Posterior cingulate gyrus (tissue), 11 donors: ENCODE measurements at places on chromosomes 5 and 9.

GRCh38 chr5:146042628-146043279 is 62.6 kb downstream of the PLAC8L1 start:
- no peak for DNase-seq

DNA sequence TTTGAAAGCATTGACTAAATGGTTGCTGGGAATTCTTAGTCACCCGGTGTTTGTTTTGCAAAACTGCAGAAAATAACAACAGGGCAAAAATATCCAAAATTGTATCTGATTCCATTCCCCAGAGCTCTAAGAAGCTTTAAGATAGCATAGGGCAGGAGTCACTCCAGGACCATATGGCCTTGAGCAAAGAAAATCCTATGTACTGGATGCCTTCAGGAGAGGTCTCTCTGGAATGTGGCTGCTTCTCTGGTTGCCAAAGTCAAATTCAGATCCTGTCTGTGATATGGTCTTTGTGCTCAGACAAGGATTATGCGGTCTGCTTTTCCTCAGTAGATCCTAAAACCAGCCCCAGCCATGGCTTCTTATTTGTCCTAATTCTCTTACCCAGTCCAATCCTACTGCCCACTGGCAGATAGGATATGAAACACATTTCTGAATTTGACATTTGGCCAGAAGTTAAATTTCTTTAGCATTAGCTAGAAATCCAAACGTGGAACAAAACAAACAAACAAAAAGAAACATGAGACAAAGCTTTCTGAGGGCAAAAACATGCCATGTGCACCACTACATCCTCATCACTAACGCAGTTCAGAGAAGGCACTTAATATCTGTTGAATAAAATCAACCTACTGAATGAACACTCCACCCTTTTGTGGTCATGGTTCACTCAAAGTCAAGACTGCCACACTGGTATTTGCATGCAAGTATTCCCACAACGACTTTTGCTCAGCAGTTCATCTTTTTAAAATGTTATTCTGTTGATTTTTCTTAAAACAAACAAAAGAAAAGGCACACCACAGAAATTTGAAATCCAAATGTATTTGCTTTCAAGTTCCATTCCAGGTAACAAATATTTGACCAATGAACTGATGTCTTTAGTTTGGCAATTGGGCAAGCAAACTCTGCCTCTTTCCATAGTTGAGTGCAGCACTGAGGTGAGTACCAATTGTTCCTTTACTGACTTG is 165.7 kb downstream of the TRPM6 start:
- DNase-seq, result no peak

- DNase-seq, result no peak
These were observed 82.0 kb downstream of the YIPF5 start for GRCh38 chr5:144088206-144089064.

GRCh38 chr9:110124439-110124838 is 83.5 kb downstream of the C9orf152 start:
- DNase-seq, result no peak

DNA sequence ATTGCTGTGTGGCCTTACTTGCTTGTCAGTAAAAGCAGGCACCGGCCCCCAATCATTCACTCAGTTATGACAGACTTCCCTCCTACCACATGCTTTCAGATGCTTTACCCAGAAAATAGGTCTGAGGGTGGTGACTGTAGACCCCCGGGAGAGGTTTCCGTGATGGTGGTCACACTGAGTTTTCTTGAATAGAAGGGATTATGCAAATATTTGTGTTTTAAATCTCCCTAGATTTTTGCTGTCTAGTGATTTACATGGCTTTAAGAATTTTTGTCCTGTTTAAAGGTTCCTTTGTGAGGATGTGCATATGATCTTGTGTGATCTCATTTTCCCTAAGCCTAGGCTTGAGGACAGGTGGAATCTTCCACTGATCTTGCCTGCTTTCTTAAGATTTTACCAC is 281.7 kb downstream of the FANCC start:
- DNase-seq, result no peak

DNA sequence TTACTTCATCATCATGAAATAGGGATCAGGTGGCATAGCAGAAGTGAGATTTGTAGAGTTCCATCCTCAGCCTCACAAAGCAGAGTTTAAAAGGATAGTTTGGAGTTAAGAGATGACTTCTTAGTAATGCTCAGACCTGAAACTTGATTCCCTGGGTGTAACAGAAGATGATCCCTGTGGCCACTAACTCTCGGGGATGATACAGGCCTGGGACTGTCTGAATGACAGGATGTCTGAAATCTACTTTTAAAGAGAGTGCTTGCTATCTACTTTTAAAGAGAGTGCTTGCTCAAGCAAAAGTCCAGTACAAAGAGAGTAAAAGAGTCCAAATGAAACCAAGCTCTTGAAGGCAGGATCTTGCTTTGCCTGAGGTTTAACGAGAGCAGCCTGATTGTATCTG is 14.6 kb downstream of the ADAMTS16 start:
- no peak for DNase-seq

- DNase-seq, result peak; percentile 88
These were observed 646 bp downstream of the CARNMT1 start for GRCh38 chr9:75027187-75028107.

GRCh38 chr9:107251756-107252322 is 31.2 kb upstream of the RAD23B start:
- peak; percentile 28 for DNase-seq

GRCh38 chr5:91224969-91225368 is 158.1 kb downstream of the ARRDC3 start:
- no peak for DNase-seq

DNA sequence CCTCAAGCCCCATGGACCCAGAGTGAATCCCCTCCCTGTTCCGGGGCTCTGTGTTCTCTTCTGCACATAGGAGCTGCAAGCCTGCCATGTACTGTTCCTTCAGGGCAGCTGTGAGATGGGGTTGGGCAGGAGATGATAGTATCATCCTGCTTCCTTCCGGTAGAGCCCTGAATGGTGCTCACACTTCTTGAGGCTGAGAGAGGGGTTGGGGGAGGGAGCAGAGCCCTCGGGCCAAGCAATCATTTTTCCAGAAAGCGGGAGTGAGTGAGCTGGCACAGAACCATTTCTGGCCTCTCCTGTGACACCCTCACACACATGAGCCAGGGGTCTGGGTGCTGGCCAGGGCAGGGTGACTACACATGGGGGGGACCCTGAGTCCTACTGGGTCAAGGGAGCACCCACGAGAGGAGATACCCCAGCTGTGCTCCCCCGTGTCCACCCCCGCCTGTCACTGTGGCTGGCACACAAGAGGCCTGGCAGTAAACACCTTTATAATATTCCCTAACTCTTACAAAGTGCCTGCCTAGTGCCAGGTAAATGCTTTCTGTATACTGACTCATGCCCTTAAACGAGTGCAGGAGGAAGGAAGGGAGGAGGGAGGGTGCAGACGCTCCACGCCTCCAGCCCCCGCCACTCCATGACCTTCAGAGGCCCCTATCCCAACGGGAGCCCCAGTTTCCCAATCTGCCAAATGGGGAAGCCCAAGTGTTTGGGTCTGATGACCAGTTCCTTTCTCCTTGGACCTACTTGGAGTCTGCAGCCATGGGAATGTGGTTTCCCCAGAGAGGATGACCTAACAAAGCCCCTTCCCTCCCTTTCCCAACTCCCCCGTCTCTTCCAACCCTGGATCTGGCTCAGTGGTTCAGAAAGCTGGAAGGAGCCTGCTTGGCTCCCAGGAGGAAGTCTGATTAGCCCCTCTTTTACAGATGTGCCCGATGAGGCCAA is 15.5 kb downstream of the AKNA start:
- no peak for DNase-seq

GRCh38 chr9:93008457-93008856 is 50.0 kb upstream of the SUSD3 start:
- no peak for DNase-seq

DNA sequence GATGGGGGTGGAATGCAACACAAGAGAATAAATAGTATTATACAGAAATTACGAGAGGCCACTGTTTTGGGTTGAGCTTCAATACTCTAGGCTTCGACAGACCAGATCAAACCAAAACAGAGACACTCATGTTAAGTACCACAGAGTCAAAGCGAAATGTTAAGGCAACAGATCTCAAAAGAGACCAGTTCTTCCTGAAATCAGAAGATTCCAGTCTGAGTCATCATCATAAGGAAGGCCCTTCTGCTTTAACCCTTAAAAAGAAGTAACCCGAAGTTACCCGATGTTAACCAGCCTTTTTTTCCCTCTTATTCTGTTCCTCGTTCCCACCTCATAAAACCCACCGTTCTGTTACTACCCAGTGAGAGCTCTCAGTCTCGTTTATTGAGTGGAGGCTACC is 75.9 kb downstream of the SFXN1 start:
- DNase-seq, result no peak

GRCh38 chr9:8074713-8075286 is 275.2 kb upstream of the DMAC1 start:
- DNase-seq, result no peak

- DNase-seq, result no peak
These were observed 599 bp downstream of the LYRM7 start for GRCh38 chr5:131171276-131171810.

DNA sequence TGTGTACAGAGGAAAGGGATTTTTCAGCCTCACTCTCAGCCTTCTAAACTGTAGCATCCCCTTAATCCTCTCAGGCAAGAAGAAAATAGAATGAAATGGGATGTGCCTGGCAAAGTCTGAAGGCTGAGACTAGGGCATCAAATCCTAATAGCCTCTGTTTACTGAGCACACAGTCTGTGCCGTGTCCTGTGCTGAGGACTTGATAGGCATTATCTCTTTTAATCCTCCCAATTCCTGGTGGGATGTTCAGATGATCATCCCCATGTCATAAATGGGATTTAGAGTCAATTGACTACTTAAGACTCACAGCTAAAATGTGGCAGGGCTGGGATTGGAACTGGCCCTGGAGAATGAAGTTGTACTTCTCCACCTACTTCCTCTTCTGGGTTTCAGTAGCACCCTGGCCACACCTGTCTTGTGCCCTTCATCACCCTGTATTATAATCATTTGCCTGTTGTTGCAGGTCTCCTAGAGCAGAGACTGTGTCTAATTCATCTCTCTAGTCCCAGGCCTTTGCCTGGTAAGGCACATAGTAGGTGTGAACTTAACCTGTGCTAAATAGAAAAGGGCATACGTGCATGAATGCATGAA is 81.0 kb downstream of the WWC1 start:
- no peak for DNase-seq

GRCh38 chr5:40826489-40827187 is 8.4 kb downstream of the RPL37 start:
- DNase-seq, result no peak

- DNase-seq, result no peak
These were observed 59.1 kb downstream of the ABCA1 start for GRCh38 chr9:104868687-104869404.

DNA sequence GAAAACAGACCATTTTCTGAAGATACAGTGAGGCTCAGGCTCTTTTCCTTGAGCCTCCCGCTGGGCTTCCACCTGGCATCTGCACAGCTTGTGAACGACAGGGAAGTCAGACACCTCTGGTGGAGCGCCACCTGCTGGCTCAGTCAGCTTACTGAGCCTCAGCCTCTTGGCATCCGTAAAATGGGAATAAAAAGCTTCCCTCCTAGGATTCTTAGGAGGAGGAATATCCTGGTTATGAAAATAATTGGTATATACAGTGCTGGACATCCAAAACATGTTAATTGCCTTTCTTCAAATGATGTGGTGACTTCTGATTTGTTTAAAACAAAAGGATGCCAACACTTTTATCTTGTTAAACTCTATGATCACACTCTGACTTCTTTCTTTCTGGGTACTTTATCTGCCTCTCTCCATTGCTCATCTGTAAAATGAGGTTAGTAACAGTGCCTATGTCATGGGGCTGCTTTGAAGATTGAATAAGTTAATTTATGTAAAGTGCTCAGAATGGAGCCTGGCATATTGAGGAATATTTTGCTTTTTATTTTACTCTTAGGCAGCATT is 67.5 kb downstream of the MAMDC2 start:
- DNase-seq, result peak; percentile 57

- peak; percentile 72 for DNase-seq
These were observed 10.8 kb downstream of the SH3PXD2B start for GRCh38 chr5:172443441-172444109.

GRCh38 chr9:105921057-105921726 is 226.9 kb downstream of the TMEM38B start:
- DNase-seq, result no peak

- no peak for DNase-seq
These were observed 23.8 kb upstream of the SPTAN1 start for GRCh38 chr9:128528445-128529160.

- DNase-seq, result no peak
These were observed 244.3 kb upstream of the WWC1 start for GRCh38 chr5:168047043-168047668.

DNA sequence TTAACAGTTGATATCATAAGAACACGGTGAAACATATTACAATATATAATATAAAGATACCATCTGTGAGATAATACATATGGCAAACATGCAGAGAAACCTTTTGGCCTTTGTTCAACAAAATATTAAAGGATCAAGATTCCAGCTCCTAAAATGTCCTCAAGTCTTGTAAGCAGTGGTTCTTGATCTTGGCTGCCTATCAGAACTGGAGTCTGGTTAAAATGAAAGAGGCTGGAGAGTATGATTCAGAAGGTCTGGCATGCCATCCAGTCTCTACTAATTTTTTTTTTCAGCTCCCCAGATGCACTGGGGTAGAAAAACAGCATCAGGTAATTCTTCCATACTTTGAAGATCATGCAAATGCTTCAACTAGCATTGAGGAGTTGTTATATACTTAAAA is 83.2 kb downstream of the TNC start:
- no peak for DNase-seq

- no peak for DNase-seq
These were observed 1306.5 kb upstream of the CDH9 start for GRCh38 chr5:28344836-28345433.

DNA sequence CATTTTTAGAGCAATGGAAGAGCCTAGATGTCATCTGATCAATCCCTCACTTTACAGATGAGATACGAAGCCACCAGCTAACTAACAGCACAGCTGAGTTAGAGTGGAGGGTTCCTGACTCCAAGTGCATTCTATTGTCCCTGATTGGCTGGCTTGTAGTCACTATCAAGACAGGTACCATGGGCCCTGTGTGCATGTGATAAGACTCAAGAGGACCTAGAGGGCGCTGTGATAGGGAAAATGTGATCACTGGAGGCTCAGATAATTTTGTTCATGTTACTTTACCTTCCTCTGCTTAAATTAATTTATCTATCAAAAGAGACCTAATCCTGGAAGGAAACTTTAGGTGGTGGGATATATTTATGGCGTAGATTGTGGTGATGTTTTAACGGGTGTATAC is 19.5 kb upstream of the SNAPC3 start:
- DNase-seq, result no peak
